Left ventricle myocardium superior (tissue), 1 donor: ENCODE measurements at places on chromosomes 12 and 14. TPM values are rescaled to one million over a fixed set of nuclear protein-coding genes. Genes with fewer than 3 reads are reported as not detected.

- DNase-seq = peak; percentile 40
These were observed 36.2 kb downstream of the TMEM120B start for GRCh38 chr12:121748571-121749265.

DNA sequence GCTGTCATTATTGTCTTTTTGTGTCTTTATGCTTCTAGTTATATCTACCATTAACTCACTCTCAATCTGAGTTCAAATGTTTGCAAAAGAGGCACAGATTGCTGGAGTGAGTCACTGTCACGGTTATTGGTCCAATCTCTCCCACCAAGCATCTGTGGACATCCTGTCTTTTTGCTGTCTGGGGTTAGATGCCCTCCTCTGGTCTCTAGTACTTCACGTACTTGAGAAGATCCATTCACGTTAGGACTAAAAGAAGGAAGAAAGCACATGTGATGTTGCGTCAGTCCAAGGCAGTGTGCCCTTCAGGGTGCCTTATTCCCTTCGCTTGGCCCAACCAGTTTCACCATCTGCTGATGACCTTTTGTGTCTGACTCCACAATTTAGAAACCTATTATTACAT lies 72.3 kb upstream of the STXBP6 start:
- DNase-seq = no peak

DNA sequence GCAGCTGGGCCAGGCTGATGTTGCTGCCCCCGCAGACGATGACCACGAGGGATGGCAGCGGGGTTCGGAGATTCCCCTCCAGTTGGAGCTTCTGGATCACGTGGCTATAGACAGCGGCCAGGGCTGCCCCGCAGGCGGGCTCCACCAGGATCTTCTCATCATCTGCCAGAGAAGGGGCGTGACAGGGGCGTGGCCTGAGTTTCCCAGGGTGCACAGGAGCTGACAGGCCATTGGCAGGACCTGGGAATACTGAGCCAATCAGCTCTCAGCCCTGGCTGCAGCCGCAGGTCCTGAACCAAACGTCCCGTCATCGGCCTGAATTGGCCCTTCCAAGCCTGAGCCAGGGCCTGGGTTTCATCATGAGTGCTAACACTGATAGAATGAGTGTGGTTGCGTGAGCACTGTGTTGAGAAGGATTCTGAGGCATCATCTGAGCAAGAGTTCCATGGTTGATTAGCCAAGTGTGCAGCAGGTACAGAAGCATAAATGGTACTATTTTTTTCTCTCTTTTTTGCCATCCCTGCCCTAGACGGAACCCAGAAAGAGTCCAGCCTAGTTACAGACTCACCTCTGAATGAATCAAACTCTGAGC lies 10.6 kb downstream of the SDS start:
- peak; percentile 42 for DNase-seq

DNA sequence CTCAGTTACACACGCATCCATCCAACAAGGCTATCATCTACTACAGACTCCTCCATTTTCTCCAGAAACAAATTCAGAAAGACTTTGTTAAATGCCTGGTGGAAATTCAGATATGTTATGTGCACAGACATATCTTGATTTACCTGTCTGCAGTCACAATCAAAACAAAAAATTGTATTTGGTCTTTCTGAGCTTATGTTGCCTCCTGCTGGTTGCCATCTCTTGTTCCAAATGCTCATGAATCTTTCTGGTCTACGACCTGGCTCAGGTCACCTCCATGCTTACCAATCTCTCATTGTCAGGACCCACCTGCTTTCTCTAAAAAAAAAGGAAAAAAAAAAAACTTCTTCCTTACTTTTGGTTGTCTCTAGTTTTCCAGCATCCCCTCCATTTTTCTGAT lies 169.2 kb upstream of the PLXNC1 start:
- DNase-seq = no peak

DNA sequence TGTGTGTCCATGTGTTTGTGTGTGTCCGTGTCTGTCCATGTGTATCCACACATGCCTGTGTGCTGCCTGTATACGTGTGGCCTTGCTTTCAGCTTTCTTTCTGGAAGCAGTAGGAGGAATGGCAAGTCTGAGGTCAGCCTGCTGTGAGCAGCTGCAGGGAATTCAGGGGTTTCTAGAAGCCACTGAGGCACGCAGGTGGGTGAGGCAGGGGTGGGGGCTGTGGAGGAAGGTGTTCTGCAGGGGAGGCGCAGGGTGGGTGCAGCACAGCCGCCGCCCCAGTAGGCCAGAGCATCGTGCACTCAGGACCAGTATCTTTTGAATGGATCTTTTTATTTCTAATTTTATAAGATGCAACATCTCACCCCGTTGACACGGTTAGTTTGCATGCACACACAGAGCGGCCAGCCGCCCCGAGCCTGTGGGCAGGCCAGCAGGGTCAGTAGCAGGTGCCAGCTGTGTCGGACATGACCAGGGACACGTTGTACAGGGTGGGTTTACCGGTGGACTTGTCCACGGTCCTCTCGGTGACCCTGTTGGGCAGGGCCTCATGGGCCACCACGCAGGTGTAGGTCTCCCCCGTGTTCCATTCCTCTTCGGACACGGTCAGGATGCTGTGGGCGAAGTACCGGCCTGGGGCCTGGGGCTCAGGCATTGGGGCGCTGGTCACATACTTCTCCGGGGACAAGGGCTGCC lies 327.7 kb downstream of the TMEM121 start:
- no peak for DNase-seq

GRCh38 chr12:52317468-52318052 lies 3.6 kb downstream of the KRT83 start:
- DNase-seq = no peak

DNA sequence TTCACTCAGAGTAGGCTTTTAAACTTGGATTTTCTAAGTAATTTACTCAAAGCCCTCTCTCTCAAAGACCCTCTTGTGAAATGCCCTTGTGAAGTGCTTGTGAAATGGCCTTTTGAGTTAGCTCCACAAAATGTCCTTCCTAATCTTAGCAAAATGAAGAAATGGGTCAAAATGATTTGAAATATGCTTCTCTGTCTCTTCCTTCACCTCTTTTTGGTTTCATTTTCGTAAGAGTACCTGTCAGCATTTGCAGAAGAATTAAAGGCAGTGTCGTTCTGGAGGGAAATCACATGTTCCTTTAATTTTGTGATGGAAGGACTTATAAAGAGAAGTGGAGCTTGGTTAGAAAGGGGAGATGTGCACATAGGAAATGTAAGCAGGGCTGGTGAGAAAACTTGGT lies 93.7 kb downstream of the HMGA2 start:
- DNase-seq = no peak

DNA sequence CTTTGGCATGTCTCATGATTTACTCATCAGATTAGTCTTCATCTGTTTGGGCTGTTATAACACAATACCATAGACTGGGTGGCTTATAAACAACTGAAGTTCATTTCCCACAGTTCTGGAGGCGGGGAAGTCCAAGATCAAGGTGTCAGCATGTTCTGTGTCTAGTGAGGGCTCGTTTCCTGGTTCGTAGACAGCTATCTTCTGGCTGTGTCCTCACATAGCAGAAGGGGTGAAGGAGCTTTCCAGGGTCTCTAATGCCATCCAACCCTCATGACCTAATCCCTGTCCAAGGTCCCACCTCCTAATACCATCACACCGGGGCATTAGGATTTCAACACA lies 30.8 kb upstream of the NRDE2 start:
- no peak for DNase-seq

GRCh38 chr14:103626146-103626850 lies 2.7 kb upstream of the KLC1 start:
- DNase-seq = peak; percentile 6

GRCh38 chr14:44339231-44339630 lies 167.9 kb downstream of the FSCB start:
- DNase-seq = no peak

DNA sequence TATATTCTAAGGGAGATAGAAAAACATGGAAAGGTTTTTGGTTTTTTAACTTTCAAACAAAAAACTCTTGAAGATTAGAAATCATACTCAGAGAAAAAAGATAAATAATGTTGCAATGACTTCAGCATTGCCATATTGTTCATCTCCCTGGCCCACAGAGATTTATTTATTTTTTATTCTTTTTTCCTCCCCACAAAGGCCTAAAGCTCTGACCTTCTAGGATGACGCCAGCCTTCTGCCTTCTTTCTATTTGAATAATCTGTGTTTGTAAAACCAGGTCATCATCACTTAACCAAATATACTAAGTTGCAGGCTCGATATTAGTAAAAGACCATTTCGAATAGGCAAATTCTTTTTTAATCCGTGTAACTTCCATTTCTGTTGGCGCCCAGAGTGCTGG lies 4.4 kb upstream of the DCP1B start:
- no peak for DNase-seq

DNA sequence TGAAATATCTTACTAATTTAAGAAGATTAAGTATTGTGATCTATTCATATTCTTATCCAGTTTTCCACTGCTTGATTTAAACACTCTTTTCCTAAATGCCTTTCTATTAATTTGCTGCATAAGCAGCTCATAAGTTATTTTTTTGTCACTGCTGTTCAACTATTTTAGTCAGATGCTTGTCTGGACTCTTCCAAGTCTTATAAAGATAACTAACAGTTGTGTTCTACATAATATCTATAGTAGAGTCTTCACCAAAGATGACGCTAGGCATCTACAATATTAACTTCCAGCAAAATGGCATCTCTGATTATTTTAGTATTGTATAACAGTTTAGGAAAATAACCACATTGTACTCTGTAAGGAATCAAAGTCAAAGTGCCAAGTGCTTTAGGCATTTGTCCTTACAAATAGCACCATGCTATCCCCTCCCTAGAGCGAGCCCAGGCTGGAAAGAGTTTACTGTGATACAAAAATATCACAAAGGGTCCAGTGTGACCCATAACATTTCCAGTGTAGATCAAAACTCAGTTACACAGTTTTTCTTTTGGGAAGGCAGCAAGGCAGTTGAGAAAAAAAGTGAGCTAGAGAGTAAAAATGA lies 98.2 kb downstream of the DENND5B start:
- DNase-seq = no peak

- DNase-seq = no peak
These were observed 140.3 kb upstream of the SEL1L start for GRCh38 chr14:81673930-81674329.

GRCh38 chr14:90496379-90496778 lies 99.5 kb downstream of the CALM1 start:
- DNase-seq = no peak

GRCh38 chr12:57896115-57896433 lies 45.3 kb upstream of the ATP23 start:
- peak; percentile 38 for DNase-seq

- peak; percentile 89 for DNase-seq
These were observed 20.4 kb downstream of the NINJ2 start for GRCh38 chr12:642633-643474.

DNA sequence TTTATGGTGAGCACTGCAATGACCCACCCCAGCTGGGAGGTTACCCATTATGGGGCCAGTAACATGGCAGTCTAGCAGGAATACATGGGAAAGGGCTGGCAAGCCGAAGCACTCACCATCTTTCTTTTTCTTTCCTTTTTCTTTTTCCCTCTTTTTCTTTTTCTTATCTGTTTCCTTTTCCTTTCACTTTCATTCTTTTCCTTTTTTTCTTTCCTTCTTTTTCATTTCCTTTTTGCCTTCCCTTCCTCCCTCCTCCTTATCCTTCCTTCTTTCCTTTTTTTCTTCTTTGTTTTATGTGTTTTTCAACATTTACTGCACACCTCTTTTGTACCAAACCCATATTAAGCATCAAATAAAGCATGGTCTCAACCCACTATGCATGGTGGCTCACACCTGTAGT lies 501.1 kb downstream of the MED13L start:
- no peak for DNase-seq

- DNase-seq = no peak
These were observed 74.6 kb downstream of the RERG start for GRCh38 chr12:15146585-15146984.

DNA sequence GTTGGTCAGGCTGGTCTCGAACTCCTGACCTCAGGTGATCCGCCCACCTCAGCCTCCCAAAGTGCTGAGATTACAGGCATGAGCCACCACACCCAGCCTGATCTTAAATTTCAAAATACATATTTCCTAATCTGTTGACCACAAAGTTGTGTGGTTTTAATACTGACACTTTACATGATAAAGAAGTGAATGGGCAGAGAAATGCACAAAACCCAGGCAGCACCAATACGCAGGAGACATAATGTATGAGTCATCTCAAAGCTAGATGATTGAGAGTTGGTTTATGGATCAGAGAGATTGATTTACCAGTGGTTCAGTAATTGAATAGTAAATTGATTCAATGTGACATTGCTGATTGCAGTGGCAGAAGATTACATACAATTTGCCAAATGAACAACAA lies 19.2 kb upstream of the PPP2R5E start:
- DNase-seq = no peak

DNA sequence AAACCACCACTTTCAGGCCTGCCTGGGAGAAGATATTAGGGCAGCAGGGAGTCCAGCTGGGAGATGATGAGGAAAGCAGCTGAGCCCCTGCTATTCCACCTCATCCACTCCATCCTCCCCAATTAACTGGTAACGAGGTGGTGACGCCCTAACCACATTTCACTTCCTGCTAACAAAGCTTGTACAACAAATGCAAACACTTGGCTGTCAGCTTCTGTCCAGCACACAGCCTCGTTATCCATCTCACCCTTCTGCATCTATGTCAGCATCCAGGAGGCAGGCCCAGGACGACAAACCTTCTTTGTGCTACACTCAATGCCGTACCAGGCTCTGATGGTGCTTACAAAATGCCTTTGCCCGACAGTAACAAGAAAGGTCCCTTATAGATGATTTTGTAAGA lies 225.4 kb downstream of the APAF1 start:
- DNase-seq = no peak

Gene GSC
- total RNA-seq = 0.20 TPM

Gene HOXC4
- not detected for total RNA-seq

Gene KLRG1
- 5.6 TPM for total RNA-seq

Gene ADAMTS20
- total RNA-seq = not detected

Gene OTOGL
- total RNA-seq = 0.27 TPM

Gene NPFF
- not detected for total RNA-seq

Gene CCDC177
- total RNA-seq = not detected

Gene RASAL1
- not detected for total RNA-seq
